ENCODE measurements at places on chromosomes 16 and 17.

DNA sequence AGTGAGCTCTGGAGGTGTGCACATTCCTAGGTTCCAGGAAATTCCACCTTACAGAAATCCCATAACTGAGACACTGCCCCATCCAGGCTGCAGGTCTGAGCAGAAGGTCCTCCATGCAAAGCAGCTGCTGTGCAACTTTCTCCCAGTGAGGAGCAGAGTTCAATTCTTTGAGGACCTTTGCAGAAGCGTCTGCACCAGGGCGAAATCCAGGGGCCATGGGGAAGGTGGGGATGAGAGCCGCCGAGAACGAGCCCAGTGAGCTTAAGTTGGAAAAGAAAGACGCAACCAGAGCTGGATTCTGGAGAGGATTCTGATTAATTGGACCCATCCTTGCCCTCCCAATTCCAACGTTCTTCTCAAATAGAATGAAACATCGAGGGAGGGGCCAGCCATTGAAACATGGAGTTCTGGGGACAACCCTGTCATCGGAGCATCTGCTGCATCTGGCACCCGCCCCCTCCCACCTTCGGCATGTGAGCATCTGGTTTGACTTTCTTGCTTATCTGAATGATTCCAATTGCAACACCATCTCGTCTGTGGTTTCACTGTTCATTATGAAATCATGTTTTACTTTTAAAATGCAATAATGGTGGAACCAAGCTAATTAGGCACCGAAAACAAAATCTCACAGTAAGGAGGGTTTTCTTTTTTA lies 190.6 kb upstream of the FOXF1 start:
- no peak for DNase-seq

GRCh38 chr16:51389881-51390280 lies 238.8 kb upstream of the SALL1 start:
- DNase-seq, result no peak

DNA sequence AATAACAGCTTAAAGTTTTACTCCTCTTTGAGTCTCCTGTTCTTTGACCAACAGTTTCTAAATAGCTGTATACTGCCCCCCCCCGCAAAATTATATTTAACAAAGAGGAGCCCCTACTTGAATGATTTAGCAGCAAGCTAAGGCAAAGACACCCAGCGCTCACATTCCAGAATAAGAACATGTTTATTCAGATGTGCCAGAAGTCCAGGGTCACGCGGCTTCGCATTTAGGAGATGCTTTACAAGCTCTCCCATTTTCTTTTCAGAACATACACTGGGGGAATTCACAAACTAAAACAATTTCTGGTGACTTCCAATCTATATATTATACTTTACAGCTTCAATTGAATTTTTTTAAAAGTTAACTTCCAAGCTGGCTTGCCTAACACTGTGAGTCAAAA lies 5.3 kb downstream of the PLD6 start:
- no peak for DNase-seq

DNA sequence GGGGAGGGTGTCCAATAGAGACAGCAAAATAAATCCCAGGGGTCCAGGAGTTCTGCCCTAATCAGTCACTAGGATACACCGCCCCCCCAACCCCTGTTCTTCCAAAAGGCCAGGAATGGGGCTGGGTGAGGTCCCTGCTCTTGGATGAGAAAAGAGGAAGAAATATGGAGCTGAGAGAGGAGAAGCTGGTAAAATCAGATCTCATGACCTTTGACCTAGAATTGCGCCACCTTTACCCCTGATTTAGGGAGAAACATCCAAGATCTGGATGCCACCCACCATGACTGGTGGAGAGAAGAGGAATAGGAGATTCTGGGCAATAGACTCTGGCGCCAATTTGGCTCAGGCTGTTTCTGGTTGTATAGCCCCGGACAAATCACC lies 707 bp upstream of the CACNB1 start:
- DNase-seq, result no peak
